LoVo (cell line): ENCODE measurements at places on chromosomes 5 and 9.
A peak's percentile ranks its signal among the peaks of the same experiment; 100 is the strongest.

DNA sequence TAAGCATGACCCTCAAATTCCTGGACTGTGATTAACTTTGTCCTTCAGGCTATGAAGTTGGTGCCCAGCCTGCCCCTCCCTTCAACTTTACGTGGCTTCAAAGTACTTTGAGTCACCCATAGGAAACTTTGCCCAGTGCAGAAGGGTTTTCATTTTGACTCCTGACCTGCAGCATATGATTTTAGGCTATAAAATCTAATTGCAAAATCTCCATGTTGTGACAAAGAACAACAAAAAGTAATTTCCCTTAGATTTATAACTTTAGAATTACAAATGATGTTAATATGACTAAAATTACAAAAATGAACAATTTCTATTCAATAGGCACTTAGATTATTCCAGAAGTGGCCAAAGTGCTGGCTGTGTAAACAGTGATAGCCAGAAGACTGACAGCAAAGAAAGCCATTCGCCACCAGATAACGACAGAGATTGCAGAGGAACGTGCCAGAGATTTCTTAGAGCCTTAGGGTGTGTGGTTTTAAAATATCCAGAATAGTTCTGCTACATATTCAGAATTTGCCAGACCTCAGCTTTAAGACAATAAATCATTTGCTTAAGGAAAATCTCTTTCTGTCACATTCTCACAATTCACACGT, 197.4 kb downstream of the SEMA5A start:
- DNase-seq, result peak; percentile 53

DNA sequence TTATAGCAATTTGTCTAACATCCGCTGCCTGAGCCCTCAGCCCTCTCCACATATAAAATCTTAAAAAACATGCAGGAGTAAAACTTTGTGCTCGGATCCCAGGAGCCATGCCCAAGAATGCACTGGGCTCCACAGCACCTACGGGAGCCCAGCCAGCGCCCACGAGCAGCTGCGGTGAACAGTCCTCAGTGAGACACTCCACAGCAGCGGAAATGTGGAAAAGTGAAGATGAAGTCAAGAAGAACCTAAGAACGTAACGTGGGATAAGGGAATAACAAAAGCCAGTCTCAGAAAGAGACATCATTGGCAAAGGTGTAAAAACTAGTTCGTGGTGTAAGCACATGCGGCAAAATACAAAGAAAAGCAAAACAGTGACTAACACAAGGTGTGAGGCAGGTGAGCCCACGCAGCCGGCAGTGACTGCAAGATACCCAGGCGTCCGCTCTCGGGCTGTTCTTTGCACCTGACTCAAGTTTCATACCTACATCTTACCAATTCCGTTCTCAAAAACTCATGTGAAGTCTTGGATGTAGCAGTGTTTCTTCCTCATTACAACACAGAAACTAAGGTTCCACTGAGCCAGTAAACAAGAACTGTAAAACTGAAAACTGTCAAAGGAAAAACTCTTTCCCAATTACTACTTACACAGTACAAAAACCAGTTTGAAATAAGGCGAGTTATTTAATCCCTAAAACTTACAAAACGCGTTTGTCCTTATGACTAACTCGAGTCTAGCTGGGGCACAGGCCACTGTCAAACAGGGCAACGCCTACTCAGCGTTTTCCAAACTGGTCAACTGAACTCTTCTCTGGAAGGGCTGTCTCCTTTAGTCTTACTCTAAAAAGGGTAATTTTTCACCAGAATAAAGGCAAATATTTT, 1.7 kb downstream of the CAMSAP1 start:
- DNase-seq, result peak; percentile 23

DNA sequence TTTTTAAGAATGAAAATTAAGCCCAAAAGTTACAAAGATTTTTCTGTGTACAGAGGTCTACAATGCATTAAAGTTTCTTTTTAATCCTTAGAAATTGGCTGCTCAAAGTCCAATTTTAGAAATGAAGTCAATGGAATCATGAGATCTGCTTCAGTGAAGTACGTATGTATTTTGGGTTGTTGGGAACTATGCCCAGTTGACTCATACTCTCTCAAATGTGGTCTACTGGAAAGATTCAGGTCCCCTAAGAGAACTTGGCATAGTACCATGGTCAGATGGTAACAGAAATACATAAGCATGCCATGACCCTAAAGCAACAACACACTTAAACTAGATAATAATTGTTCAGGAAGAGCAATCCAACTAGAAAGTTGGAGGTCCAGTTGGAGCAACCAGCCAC, 23.0 kb downstream of the FBLL1 start:
- no peak for DNase-seq

DNA sequence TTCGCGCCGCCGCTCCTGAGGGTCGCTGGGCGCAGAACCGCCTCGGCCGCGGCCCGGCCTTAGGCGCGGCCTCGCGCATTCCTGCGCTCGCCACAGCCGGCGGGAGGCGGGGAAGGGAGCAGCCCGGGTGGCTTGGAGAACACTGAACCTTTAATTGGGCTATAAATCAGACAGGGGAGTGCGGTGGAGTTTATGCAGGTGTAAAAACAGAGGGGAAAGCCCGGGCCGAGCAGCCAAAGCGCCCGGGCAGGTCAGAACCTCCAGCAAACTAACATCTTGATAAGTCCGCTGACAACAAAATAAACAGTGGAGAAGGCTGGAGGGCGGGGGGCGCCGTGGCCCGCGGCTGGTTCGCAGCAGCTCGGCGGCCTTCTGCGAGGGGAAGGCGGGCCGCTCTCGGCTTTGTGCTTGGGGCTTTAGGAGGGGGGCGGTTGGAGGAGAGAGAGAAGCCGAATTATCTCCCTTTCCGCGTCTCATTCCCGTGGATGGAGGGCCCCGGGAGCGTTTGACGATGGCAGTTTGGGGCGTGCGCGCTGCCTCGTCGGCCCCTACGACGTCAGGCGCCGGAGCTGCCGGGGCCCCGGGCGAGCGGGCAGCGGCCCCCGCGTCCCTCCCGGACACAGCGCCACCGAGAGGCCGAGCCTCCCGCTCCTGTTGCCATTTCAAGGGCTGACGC, 11.3 kb downstream of the FOXD1 start:
- DNase-seq, result peak; percentile 84

DNA sequence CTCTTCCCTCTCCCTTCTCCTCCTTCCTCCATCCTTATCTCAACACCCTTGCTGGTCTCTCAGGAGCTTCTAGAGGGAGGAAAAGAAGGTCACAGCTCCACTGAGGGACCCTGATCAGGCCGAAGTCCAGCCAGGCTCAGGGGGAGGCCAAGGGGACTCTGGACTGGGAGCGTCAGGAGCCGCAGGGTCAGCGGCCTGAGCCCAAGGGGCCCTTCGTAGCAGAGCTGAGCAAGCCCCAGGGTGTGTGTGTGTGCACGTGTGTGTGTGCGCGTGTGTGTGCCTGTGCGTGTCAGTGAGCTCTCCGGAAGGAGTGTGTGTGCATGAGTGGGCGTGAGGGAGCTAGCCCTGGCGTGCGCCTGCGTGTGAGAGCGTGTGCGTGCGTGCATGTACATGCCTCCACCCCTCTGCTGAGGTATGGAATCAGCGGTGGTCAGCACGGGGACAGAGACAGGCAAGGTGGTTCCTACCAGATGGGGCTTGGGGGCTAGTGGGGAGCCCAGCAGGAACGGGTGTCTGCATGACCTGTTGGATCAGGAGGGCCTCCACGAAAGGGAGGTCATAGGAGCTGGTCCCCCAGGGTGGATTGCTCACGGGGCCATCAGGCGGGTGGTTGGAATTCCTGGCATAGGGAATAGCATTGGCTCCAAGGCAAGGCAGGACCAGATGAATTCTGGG, 10.0 kb upstream of the AGPAT2 start:
- DNase-seq, result no peak

- DNase-seq, result no peak
Measured at GRCh38 chr5:143645356-143645755, 166.6 kb upstream of the HMHB1 start.

DNA sequence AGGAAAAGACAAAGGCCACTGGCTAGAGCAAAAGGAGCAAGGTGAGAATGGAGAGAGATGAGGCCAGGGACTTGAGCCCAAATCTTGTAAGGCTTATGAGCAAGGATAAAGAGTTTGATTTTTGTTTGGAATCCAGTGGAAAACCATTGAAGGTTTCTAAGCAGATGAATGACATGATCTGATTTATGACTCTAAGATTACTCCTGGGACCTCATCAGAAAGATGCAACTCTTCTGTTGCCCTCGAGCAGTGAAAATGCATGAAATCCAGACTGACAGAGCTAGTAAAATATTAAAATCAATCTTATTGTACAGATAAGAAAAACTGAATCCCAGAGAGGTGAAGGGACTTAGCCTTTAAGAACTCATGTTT, 677 bp downstream of the MFAP3 start:
- DNase-seq, result no peak

DNA sequence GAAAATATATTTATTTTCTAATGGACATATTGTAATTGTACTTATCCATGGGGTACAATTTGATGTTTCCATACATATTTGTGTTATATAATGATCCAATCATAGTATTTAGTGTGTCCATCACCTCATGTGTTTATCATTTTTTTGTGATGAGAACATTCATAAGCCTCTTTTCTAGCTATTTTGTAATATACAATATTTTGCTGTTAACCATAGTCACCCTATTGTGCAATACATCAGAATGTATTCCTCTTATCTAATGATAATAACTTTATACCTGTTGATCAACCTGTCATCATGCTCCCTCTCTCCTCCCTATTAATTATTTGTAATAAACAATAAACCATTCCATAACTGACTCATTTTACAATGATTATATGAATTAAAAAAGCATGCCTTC, 93.2 kb downstream of the ISL1 start:
- DNase-seq, result no peak

GRCh38 chr9:133499132-133499891, 20.4 kb upstream of the SLC2A6 start:
- no peak for DNase-seq

- DNase-seq, result no peak
Measured at GRCh38 chr9:6986141-6986815, 228.5 kb downstream of the KDM4C start.

DNA sequence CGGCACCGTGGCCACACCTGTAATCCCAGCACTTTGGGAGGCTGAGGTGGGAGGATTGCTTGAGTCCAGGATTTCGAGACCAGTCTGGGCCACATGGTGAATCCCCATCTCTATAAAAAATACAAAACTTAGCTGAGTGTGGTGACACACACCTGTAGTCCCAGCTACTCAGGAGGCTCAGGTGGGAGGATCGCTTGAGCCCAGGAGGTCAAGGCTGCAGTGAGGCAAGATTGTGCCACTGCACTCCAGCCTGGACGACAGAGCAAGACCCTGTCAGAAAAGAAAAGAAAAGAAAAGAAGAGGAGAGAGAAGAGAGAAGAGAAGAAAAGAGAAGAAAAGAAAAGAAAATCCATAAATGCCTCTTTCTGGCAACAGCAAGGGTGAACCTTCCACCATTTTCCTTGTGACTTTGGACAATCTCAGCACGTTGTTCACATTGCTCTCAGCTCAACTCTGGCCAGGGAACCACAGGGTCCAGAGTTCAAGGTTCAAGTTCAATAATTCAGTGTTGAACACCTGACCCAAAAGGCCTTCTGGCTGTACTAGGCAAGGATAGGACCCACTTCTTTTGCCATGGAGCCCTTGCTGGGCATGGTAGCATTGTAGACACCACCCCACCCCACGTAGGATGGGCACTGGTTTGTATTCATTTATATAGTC, 14.6 kb upstream of the DUSP1 start:
- DNase-seq, result no peak

DNA sequence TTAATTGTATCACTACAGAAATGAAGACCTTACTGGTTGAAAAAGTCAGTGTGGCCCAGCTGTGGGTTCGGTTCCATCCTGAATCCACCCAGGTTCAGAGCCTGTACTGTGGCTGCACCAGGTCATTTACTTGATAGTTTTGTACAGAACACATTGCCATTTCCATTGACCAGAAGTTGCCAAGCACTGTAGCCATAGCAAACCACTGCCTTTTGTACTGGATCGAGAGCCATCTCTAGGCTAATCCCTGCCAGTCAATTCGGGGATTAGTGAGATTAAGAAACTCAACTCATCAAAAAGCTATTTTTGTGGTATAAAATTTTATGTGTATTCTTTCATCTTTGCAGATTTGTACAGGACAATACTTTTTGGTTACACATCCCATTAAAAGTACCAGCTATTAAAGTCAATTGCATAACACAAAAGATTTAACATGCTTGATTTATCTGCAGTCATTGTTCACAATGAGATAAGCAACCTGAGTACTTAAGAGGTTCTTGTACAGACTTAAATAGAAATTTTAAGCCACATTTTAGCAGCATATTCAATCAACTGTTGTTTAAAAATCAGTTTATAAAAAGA, 108.5 kb upstream of the OTULINL start:
- no peak for DNase-seq

DNA sequence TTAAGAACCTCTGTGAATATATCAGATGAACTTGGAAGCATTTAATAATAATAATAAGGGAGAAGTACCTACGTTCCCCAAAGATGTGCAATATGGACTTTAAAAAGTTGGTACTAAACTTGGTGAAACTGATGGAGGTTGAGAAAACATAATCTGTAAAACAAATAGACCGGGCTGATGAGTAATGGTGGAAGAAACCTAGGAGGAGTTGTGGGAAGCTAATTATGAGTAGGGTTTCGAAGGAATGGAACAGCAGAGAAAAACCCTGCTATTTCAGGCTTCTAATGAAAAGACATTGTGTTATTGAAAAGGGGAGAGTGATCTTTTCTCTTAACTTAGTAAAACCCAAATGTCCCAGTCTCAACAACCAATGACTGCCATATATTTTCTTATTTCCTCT, 229.3 kb downstream of the PCSK1 start:
- no peak for DNase-seq

GRCh38 chr5:38809388-38810359, 36.1 kb upstream of the OSMR start:
- peak; percentile 73 for DNase-seq

- DNase-seq, result peak; percentile 55
Measured at GRCh38 chr9:126490871-126491567, 122.7 kb upstream of the LMX1B start.

- no peak for DNase-seq
Measured at GRCh38 chr5:99543841-99544240, 615.0 kb upstream of the CHD1 start.

GRCh38 chr9:135887585-135888050, 19.7 kb downstream of the CAMSAP1 start:
- no peak for DNase-seq

DNA sequence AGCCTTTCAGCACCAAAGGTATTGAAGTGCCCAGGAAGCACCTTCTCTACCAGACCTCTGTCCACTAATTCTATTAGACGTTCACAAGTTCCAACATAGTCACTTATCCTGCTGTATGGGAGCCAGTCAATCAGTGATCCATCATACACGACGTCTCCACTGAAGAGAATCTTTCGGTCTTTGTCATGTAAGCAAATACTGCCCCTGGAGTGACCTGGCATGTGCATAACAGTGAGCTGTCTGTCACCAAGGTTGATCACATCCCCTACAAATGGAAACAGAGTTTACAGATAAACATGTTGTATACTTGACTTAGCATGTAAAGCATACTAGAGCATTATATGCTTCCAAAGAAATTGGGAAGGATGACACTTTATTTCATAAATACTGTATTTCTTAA, 13.3 kb downstream of the MBLAC2 start:
- DNase-seq, result no peak

- DNase-seq, result no peak
Measured at GRCh38 chr5:116563736-116564308, 10.8 kb downstream of the SEMA6A start.

GRCh38 chr5:147446523-147446922, 63.3 kb downstream of the DPYSL3 start:
- DNase-seq, result no peak

- no peak for DNase-seq
Measured at GRCh38 chr5:57659886-57660285, 177.3 kb upstream of the ACTBL2 start.

GRCh38 chr5:59711310-59711709, 182.2 kb downstream of the PDE4D start:
- no peak for DNase-seq
